ENCODE measurements at places on chromosomes 3 and 15.
A peak's percentile ranks its signal among the peaks of the same experiment; 100 is the strongest.

DNA sequence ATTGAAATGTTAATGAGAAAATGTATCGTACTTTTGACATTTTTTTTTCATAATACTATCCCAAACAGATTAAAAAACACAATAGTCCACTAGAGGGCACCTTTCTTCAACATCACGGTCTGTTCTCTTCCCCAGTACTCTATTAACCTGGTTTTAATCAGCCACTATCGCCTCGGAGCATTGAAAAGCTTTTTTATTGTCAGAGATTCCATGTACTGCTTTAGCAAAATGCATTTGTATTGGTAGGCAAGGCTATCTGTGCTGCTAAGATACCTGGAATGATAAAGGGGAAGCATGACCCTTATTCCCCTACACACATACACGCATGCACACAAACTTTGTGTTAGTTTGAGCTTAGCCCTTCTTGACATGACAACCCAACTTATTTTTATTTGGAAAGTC is 160.1 kb upstream of the IL12A start:
- peak; percentile 79 for DNase-seq

DNA sequence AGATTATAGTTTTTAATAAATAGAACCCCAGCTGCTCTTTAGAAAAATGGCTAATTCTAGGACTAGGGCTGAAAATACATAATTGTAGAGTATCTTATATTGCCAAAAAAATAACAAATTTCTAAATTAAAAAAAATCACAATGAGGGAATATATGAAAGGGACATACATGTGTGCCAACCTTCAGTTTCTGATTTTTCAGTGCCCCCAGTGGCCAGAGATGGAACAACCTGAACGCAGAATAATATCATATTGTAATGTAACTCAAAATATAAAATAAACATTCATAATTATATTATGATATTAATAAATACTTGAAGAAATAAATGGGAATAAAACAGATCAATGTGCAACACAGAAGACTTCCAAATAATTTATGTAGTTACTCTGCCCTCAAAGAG is 460.5 kb downstream of the ZNF385D start:
- no peak for DNase-seq

- DNase-seq, result no peak
Observed at GRCh38 chr3:194874206-194874605, 188.5 kb downstream of the FAM43A start.

DNA sequence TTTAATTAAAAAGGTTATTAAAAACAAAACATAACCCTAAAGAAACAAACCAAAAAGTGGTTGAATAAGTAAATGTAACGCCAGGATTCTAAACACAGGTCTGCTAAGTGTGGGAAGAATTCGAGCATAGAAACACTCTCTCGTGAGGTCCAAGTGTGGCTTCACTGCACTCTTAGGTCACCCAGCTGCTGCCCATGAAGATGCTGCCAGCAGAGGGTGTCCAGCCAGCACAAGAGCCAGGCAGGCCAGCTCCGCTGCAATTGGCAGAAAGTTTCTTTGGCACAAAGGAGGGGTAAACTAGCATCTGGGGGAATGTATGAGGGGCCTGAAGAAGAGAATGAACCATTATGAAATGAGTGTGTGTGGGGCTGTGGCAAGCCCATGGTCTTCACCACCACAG is 215.7 kb upstream of the FEZF2 start:
- DNase-seq, result no peak

DNA sequence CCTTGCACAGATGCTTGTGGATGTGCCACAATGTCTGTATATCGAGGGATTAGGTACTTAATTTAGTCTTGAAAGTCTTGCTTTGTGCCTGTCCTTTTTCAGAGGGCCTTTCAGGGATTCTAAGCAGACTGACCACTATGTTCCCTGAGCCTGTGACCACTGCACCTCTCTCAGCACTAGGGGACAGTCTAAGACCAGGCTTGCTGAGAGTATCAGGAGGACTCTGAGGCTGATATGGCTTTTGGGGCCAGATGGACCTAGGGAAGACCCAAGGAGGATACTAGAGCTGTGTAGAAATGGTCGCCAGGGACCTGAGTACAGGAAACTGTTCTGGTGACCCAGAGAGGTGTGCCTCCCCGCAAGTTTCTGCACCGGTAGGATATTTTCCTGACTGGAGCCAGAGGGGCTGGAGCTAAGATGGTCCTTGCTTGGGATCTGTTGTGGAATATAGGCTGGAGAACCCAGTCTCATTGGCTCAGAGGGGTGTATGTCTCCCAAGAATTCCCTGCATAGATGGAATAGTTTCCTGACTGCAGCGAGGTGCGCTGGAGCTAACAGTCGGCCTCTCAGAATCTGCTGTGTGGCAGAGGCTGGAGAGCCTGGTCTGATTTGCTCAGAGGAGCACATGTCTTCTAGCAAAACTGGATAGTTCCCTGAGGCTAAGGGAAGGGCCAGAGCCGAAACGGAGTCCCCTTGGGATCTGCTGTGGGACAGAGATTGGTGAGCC is 213.2 kb upstream of the DCBLD2 start:
- DNase-seq, result no peak

- DNase-seq, result no peak
Observed at GRCh38 chr15:40787344-40787841, 17.6 kb downstream of the C15orf62 start.

GRCh38 chr3:193665370-193665989 is 72.5 kb downstream of the OPA1 start:
- no peak for DNase-seq

DNA sequence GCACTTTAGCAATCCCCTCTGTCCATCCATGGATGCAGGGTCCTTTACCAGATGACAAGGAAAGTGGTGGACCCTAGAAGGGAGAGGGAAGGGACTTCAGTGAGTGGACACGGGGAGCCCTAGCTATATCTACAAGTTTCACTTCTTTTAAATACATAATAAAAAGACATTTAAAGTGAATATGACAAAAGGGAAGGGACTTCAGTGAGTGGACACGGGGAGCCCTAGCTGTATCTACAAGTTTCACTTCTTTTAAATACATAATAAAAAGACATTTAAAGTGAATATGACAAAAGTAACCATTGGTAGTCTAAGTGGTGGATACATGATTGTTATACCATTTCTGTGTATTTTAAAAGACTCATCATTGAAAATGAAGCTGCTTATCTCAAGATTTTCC is 81.9 kb upstream of the HES1 start:
- DNase-seq, result no peak

GRCh38 chr15:62792986-62793751 is 249.4 kb upstream of the TPM1 start:
- no peak for DNase-seq

DNA sequence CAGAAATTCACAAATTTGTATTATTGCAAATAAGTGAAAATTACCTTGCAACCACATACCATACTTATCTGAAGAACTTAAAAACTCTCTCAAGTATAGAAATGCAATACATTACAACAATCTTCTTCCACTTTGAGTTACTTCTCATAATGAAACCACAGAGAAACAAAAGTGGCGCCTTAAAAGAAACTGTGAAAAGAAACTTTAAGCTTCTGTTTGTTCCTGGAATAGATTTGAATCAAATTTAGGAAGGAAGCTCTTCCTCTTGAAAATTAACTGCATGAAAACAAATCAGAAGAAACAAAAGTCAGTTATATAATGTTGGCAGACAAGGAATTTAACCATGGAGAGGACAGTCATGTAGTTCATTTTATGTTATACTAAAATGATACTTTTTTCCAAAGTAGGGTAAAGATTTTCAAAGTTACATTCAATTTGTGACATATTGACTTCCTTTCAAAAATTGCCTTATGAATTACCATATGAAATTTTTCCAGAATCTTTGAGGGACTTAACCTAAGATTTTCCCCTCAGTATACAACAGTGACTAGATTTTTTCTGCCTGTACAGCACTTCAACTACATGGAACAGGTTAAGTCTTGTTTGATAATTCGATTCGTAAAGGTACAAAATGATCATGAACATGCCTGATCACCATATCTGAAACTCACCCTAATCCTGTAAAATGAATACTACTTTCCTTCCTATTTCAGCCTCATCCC is 57.6 kb upstream of the TNFSF10 start:
- DNase-seq, result no peak

DNA sequence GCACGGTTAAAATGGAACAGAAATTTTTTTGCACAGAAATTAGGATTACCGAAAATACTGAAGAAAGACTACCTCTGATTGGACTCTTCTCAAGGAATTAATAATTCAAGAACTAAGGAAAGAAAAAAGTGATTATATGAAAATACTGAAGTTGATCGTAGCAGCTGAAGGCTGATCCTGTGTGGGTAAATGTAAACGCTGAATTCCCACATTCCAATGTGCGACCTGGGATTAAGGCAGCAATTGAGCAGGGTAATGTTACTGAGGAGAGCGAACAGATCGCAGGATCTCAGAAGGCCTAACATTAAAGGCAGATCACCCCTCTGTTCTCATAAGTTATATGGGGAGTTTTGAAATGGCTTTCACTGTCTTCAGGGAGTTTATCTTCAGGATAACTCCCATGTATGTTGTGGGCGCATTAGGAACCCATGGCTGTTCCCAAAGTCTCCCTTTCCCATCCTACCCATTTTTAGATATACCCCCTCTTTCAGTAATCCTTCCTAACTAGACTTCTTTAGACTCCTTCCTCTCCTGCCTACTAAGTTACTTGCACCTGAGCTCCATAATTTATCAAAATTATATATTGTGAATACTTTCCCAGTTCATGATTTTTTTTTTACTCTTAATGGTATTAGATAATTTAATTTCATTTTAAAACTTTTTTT is 1.0 kb upstream of the UBL7 start:
- DNase-seq, result no peak

DNA sequence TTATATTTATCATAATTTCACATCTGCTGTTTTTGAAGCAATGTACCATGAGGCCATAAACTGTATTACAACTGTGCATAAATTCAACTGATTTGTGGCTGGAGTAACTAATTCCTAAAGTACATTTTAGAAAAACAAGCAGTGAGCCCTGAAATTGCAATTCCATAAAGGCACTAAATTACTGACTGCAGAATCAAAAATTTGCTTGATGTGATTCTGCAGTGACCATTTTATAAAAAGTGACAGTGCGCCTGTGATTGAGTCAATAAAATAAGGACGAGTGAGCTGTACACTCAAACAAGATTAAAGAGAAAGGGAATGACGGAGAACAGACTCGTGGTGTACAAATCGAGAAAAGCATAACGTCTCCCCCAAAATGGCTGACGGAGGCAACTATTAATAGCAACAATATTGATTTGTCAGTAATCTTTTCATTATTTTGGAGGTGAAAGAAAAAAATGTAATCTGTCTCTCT is 121.4 kb upstream of the MEIS2 start:
- DNase-seq, result no peak
